G401 (cell line): ENCODE measurements at places on chromosomes 4 and X. TPM values are rescaled to one million over a fixed set of nuclear protein-coding genes. Genes with fewer than 3 reads are reported as not detected.
A peak's percentile ranks its signal among the peaks of the same experiment; 100 is the strongest.

DNA sequence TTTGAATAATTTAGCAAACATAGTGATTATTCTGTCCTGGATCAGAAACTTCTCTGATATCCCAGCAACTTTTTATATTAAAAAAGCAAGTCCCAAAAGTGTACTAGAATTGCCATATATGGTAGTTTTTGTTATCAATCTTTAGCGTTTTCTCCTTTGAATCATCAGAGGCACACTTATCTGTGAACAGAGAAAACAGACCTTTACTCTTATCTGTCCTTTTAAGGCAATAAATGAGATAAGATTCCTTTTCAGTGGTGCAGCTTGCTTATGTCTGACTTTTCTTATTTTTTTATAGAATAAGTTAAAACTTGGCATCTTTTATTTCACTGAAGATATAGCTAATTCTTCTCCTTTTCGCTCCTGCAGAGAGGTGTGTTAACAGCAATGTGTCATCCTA lies 458.1 kb upstream of the PCDH10 start:
- DNase-seq, result no peak

DNA sequence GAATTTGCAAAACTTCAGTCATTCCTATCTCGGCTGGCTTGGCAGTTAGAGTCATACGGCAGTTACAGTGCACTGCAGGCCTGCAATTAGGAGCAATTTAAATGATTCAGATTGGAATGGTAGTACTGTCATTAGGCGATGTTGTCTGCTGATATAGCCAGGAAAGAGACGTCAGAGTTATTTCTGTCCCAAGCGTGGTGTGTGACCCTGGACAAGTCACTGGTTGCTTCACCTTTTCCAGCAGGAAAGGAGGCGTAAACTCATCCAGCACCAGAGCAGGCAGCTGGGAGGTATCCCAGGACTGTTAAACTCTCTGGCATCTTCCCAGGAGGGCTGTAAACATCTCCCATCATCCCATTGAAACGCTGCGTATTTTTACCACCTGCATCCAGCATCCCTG lies 836 bp upstream of the LNX1 start:
- DNase-seq, result no peak

DNA sequence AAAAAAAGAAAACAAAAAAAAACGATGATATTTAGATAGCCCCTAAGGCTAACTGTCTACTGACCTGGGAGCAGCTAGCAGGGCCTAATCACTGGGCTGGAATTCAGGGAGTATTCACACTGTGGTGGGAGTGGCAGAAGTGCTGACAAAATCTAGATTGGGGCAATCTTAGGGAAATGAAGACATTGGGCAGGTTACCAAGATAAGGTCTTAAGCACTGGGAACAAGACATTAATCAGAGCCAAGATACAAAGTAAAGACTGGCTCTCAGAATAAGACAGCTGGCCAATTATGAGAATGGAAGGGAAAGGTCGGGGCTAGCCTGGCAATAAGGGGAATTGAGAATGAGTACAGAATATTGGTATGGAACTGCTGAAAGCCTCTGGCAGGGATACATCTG lies 100.2 kb upstream of the GRIA3 start:
- no peak for DNase-seq

DNA sequence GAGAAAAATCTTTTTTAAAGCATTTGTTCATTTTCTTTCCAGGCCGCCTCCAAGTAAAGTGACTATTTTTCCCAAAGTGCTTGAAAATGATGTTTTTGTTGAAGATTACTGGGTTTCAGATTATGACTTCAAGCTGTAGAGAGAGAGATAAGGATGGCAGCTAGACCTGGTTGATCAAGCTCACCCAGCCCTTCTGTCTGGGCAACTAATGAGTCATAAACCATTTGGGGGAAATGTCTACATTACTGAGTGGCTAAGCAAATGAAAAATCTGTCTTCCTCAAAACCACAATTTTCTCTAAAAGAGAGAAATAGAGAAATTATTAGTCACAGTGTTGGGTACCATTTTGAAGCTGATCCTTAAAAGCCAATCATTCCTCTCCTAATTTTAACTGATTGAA lies 355.4 kb upstream of the CPEB2 start:
- no peak for DNase-seq

- DNase-seq, result no peak
These were observed 127.4 kb downstream of the SH3RF1 start for GRCh38 chr4:169143335-169143734.

GRCh38 chrX:57933321-57933720 lies 23.1 kb upstream of the ZXDA start:
- DNase-seq, result no peak

DNA sequence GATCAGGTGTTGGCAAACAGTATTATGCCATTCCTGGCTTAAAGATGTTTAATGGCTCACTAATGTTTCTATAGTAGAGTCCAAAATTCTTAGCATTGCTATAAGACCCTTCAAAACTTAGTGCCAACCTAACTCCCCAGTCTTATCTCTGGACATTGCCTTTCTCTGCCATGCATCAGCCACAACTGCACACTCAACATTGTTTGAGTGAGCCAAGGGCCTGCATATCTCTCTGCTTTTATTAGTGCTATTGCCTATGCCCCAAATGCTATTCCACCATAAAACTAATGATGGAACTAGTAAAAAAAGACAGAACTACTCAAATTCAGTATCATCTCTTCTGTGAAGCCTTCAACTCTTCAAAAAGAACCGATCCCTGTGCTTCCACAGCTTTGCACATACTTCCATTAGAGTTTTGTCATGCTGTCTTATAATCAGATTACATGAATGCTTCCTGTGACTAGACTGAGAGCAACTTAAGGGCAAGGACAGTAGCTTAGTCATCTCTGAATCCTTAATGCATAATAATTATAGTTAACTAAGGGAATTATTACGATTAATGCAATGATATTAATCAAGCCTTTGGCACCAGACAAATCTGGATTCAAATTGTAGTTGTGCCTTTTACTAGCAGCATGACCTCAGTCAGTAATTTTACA lies 53.7 kb downstream of the CHM start:
- no peak for DNase-seq

DNA sequence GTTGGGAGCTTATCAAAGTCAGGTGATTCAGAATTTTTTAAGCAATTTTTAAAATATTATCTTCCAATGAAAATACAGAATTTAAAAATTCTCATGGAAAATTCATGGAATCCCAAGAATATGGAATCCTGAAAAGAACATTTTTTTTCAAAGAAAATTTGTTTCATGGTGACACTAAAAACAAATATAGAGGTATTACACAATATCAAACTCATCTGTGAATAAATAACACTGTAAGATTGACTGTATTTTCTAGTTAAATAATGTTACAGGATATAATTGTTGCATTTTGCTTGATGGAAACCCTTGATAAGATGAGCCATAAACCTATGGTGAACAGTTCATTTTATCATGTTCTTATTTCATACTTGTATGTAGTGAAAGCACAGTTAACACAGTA lies 11.4 kb downstream of the PRIMPOL start:
- no peak for DNase-seq

- DNase-seq, result no peak
These were observed 53.3 kb upstream of the SLC10A4 start for GRCh38 chr4:48429709-48430474.

- DNase-seq, result no peak
These were observed 40.7 kb upstream of the CITED1 start for GRCh38 chrX:72346302-72346949.

DNA sequence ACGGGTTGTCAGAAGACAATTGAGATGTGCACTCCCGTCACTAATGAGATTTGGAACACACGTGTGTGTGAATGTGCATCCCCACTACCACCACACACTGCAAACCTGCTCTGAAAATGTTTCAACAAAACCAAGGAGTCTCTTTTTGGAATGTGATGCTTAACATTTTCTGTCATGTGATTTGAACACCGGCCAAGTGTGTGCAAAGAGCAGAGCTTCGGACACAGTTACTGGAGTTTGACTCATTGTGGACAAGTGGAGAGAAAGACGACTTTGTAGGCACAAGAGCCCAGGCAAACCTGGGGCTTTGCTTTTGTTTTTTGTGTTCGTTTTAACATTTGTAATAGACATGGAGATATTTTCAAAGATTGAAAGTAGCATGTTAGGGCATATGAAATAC lies 49.2 kb downstream of the CCKAR start:
- peak; percentile 13 for DNase-seq

The PPEF2 gene
- not detected in 2 replicates for total RNA-seq

The PRRG3 gene
- total RNA-seq, result not detected in 2 replicates
